ENCODE measurements at places on chromosomes 1 and 21.
A peak's percentile ranks its signal among the peaks of the same experiment; 100 is the strongest.

- no peak for DNase-seq
Observed at GRCh38 chr21:34156957-34157356, 83.6 kb downstream of the MRPS6 start.

GRCh38 chr21:21406921-21407320, 408.7 kb downstream of the NCAM2 start:
- DNase-seq: no peak

GRCh38 chr1:121458291-121459048, 273.7 kb downstream of the SRGAP2C start:
- DNase-seq: peak; percentile 57

GRCh38 chr1:218048828-218049420, 236.2 kb upstream of the RRP15 start:
- no peak for DNase-seq

GRCh38 chr1:17098446-17099317, 20.6 kb downstream of the PADI2 start:
- no peak for DNase-seq

DNA sequence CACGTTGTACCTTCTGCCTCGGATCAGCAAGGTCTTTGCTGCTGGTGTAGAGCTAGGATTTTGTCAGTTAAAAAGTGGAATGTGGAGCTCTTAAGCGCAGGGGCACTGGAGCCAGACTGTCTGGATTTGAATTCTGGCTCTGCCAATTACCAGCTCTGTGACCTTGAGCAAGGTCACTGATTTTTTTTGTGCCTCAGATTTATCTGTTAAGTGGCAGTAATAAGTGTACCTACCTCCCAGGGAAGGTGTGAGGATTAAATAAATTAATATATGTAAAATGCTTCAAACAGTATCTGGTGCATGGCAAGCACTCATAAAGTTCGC, 40.3 kb downstream of the UBE2U start:
- DNase-seq: no peak

DNA sequence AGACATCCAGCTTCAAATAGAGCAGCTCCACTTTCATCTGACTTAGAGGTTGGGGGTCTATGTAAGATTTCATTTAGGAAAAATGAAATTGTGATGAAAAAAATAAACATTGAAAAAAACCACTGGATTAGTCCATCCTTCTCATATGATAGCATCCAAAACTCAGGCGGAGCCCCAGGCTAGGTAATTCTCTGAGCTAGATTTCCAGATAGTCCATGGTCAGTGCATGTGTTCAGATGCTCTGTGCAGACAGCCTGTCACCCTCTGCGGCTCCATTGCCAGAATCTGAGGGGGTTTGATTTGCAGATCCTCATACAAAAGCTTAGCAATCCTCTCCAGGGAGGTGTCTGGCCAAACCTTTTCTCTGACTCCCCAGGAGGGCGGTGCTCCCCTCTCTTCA, 49.2 kb downstream of the C8B start:
- DNase-seq: no peak

DNA sequence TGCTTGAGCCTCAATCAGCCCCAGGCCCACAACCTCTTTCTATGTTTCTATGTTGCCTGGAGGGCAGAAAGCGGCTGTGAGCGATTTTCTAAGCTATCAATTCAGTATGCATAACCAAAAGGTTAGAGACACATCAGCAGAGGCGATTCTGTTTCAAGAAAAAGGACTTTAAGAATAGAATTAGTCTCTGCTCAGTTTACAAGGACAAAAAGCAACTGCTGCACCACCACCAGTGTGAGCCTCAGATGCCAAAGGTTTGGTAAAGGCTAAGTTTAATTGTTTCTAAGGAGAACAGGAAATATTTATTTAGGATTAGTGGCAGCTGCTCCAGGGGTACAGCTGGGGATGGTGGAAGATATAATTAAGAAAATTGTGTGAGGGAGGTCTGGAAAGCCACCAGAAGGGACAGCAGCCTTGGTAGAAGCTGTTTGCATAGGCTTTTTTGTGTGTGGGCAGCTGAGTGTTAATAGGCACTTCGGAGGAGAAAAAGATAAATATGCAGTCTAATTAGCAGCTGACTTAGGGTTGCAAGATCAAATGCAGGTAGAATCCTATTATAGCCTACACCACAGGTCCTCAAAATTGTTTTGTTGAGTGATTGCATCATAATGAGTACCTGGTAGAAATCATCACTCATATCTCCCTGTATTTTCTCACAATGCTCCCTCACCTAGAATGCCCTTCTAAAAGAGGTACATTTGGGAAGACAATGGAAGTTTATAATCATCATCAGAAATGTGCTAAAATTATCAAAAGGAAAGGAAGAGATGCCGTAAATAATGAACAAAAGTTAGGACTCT, 35.8 kb downstream of the ZC3H11B start:
- DNase-seq: no peak
